ENCODE measurements at places on chromosomes 16 and 17.
A peak's percentile ranks its signal among the peaks of the same experiment; 100 is the strongest.

- H3K27me3 ChIP-seq, result no peaks in the 10 kb centered on the region
- peak overlapping the region; percentile 76 for H3K27ac ChIP-seq
- peaks cover 12% of the 10 kb centered on the region for H3K36me3 ChIP-seq
Observed at GRCh38 chr17:40331743-40332641, 23.0 kb downstream of the RARA start.

- peak; percentile 82 for DNase-seq
- peaks cover 6% of the 10 kb centered on the region for H3K36me3 ChIP-seq
- H3K27me3 ChIP-seq, result no peaks in the 10 kb centered on the region
- no peak overlapping the region for H3K27ac ChIP-seq
- peaks cover 5% of the 10 kb centered on the region for H3K4me1 ChIP-seq
Observed at GRCh38 chr16:85416228-85417109, 196.7 kb upstream of the GSE1 start.

DNA sequence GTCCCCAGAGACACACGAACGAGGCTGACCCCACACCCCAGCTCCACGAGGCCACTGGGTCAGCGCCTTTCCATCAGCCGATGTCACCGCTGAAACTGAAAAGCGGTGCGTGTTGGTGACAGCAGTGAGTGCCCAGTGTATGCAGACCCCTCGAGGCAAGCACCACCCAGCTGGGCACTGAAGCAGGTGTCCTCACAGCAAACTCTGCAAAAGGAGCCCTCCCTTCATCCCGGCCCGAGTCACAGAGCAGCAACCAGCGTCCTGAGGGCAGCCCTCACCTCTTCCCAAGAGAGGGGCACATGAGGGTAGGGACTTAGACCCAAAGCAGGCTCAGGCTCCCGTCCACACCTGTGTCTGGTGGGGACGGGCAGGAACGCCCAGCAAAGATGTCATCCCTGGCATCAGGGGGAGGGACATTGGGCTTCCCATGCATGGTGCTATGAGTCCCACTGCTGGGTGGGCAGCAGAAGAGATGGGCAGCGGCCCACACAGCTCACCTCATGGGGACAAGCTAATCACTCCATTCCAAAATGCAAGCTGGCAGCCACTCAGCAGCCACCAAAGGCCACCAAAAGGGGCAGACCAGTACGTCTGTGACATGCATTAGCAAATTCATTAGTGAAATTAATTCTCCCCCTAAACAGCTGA is 49.2 kb downstream of the RBFOX3 start:
- H3K4me3 ChIP-seq, result no peak overlapping the region
- H3K27me3 ChIP-seq, result peaks cover 25% of the 10 kb centered on the region
- no peaks in the 10 kb centered on the region for H3K4me1 ChIP-seq
- no peak for DNase-seq

- H3K4me3 ChIP-seq, result no peak overlapping the region
- no peak for DNase-seq
- no peak overlapping the region for H3K27ac ChIP-seq
- H3K4me1 ChIP-seq, result no peaks in the 10 kb centered on the region
Observed at GRCh38 chr17:79627184-79627765, 16.4 kb upstream of the RBFOX3 start.

- H3K4me3 ChIP-seq, result no peak overlapping the region
- H3K36me3 ChIP-seq, result no peaks in the 10 kb centered on the region
- H3K4me1 ChIP-seq, result no peaks in the 10 kb centered on the region
- no peak overlapping the region for H3K27ac ChIP-seq
Observed at GRCh38 chr17:34443619-34444469, 80.8 kb upstream of the CCL1 start.

DNA sequence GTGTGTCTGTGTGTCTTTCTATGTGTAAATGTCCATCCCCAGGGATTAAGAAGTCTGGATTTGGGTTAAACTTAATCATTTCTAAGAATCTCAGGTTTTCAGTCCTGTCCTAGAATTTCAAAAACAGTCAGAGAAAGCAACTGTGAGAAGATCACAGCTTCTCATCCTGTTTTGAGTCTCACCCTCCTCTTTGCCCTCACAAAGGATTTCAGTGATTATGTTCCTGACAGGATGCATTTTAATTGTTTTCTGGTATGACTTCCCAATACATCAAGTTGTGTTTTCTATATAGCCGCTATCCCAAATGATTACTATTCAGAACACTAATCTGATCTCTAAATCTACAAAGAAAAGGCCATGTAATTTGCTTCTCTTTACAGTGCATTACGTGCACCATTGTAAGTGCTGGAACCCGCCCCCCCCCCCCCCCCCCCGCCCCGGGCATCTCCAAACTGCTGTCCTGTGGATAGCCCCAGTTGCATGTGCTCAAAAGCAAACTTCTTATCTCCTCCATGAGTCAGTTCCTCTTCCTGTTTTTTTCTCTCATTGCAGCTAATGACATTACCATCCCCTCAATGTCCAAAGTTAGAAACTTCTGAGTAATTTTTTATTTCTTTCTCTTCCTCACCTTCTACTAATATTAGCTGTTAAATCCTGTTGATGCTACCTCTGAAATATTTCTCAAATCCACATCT is 73.9 kb downstream of the CDH13 start:
- H3K27me3 ChIP-seq, result peaks cover 31% of the 10 kb centered on the region
- no peaks in the 10 kb centered on the region for H3K36me3 ChIP-seq
- no peak for DNase-seq
- H3K4me1 ChIP-seq, result peaks cover 15% of the 10 kb centered on the region
- peak overlapping the region; percentile 80 for H3K4me3 ChIP-seq

GRCh38 chr16:66894948-66895688 is 14.8 kb downstream of the PDP2 start:
- peaks cover 10% of the 10 kb centered on the region for H3K4me1 ChIP-seq
- DNase-seq, result peak; percentile 66
- H3K36me3 ChIP-seq, result no peaks in the 10 kb centered on the region

DNA sequence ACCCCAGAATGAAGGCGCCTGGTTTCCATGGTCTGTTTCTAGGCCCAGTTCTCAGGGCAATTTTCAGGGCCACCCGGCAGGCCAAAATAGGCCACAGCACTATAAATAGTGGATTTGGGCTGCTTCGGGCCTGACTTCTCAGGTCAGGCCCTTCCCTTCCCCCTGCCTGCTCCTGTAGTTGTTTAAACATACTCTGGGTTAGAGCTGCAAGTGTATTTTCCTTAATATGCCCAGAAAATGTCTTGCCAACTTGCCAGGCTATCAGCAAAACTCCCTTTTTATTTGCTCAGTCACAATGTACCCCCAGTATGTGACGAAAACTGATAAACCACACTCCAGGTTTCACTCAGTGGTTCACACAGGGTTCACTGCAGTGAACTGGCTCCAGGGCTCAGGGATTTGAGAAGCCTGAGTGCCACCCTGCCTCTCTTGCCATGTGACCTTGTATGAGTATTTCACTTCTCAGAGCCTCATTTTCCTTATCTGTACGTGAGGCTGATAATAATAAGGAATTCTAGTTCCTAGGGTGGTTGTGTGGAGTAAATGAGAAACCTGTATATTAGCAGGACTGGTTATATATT is 76.5 kb downstream of the GPRC5B start:
- H3K36me3 ChIP-seq, result peaks cover 6% of the 10 kb centered on the region
- no peak overlapping the region for H3K4me3 ChIP-seq
- no peak overlapping the region for H3K27ac ChIP-seq
- DNase-seq, result peak; percentile 12

- peaks cover 13% of the 10 kb centered on the region for H3K27me3 ChIP-seq
- H3K36me3 ChIP-seq, result peaks cover 10% of the 10 kb centered on the region
- no peak overlapping the region for H3K4me3 ChIP-seq
- H3K4me1 ChIP-seq, result peaks cover 7% of the 10 kb centered on the region
Observed at GRCh38 chr16:23699100-23699499, 13.9 kb downstream of the ERN2 start.

Measured in activated T-cell treated with anti-CD3 and anti-CD28 coated beads, Interleukin-2, amount 50 U/mL, for 72 hours (primary cell).